ENCODE measurements at places on chromosomes 1 and 21.

- no peak for DNase-seq
Measured at GRCh38 chr1:208423526-208423925, 179.3 kb upstream of the PLXNA2 start.

DNA sequence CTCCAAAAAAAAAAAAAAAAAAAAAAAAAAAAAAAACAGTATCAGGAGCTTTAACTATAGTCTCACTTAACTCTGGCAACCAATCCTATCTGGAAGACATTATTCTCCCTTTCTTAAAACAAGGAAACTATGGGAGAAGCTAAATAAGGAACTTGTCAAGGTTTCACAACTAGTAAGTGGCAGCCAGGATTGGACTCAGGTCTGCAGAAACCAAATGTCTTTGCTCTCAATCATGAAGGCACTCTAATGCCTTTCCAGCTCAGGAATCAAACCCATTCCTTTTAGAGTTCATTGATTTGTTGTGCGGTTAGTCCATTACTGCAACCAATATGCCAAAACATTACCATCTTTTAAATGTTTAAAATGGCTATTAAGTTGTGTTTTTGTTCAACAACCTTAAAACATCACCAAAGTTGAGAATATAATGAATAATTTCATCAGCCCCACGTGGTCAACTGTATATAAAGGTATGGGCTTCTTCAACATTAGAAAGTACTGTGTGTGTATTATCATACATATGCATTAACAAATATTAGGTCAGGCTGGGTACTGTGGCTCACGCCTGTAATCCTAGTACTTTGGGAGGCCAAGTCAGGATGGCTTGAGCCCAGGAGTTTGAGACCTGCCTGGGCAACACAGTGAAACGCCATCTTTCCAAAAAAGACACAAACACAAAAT is 1.5 kb downstream of the EPRS1 start:
- no peak for DNase-seq

DNA sequence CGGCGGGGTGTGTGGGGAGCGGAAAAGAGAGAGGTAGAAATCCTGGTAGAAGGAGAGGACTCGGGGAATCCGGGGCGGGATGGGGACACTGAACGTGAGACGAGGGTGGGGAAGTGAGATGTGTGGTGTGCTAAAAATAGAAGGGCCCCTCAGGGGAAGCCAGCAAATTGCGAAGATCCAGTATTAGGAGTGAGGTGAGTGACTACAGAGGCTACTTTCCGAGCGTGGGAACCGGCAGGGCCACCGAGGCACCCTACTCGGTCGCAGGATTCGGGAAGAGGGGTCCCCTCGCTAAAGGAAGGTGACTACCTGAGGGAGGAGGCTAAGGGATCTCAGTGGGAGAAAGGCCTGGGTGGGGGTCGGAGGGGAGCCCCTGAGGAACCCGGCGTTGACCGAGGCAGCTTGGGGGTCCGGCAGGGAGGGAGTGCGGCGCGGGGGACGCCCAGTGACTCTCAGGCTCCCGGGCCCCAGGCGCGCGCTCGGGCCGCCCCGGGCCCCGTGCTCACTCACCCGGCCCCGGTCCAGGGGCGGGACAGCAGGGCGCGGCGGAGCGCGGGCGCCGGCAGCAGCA is 318 bp downstream of the ALDH4A1 start:
- no peak for DNase-seq

DNA sequence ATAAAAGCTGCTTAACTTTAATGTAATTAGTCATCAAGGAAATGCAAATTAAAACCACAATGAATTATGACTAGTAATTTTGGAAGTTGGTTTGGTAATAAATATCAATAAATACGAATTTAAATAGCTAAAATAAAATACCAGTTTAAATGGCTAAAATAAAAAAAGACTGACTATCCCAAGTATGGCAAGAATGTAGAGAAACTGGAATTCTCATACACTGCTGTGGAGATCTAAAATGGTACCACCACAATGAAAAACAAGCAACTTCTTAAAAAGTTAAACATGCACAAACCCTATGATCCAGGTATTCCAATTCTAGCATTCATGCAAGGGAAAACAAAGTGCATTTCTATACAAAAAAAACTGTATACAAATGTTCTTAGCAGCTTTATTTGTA is 382.6 kb upstream of the NR5A2 start:
- no peak for DNase-seq

DNA sequence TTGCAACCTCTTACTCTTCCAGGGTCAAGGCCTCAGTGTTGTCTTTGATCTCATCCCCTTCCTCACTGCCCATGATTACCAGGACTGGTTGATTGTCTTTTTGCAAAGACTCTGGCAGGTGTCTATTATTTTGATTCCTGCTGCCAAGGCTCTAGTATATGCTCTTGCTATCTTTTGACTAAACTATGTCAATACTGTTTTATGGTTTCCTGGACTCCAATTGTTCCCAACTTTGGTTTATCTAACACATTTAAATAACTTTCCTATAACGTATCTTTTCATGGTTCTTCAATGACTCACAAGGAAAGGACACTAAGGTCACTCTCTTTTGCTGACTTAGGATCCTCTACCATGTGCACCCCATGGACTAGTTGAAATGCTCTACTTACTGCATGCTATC is 141.5 kb downstream of the PTPRC start:
- no peak for DNase-seq

- no peak for DNase-seq
Measured at GRCh38 chr1:153293480-153293775, 19.3 kb downstream of the PGLYRP3 start.

- no peak for DNase-seq
Measured at GRCh38 chr1:89001510-89001909, 9.1 kb upstream of the KYAT3 start.

GRCh38 chr1:18926315-18927081 is 24.1 kb upstream of the ALDH4A1 start:
- DNase-seq: peak; percentile 77

DNA sequence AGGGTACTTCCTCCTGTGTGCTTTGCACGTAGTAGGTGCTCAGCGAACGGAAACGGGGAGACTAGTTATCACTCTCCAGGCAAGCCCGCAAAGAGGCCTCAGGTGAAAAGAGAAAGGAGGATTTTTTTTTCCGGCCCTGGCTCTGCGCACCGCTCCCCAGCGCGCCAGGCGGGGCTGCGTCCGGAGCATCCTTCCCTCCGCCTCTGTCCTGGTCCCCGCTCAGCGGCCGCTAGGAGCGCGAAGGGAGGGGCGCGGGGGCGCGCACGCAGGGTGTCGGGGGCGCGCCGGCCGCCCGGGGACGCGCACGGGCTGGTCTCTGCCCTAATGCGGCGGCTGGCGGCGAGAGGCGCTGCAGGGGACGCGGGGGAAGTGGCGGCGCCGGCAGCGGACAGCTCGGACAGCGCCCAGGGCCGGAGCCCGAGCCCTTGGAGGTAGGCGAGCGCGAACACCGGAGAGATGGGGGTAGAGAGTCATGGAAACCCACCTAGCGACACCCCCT is 42.3 kb upstream of the NFASC start:
- no peak for DNase-seq

GRCh38 chr1:156540955-156541354 is 31.4 kb downstream of the IQGAP3 start:
- no peak for DNase-seq

- no peak for DNase-seq
Measured at GRCh38 chr1:35509558-35509957, 47.6 kb downstream of the KIAA0319L start.

DNA sequence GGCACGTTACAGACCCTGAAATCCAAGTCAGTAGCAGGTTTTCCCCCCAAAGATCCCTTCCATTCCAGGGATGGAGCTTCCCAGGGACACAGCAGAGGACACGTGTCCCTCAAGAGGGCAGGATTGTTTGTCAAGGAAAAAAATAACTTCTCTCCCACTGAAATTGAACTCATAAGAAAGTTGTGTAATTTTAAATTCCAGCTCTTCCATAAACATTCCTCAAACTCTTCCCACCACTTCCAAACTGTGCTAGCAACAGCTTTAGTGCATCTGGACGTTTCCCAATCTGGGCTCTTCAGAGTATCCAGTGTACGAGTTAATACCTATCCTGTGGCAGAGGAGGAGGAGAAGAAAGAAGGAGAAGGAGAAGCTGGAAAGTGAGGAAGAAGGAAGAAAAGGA is 79.6 kb downstream of the PSMG1 start:
- no peak for DNase-seq

GRCh38 chr1:51236531-51237350 is 668 bp downstream of the RNF11 start:
- DNase-seq: peak; percentile 16

DNA sequence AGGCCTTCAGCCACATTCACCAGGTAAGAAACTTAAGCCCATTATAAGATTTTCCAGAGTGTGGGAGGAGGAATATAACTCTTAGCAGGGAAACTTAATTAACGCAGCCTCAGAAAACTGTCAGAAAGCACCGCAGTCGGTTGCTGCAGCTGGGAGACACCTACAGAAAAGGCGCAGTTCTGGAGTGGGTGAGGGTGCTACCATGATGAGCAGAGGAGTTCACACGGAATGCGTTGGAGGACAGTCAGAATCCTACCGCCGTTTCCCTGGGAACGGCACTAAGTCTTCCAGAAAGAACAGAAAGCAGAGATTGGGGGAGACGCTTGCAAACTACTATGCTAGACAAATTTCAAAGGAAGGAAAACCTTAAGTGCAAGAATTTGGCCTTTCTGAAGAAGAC is 6.4 kb downstream of the ACTN2 start:
- DNase-seq: no peak

GRCh38 chr1:59353453-59353852 is 56.6 kb downstream of the FGGY start:
- DNase-seq: no peak

DNA sequence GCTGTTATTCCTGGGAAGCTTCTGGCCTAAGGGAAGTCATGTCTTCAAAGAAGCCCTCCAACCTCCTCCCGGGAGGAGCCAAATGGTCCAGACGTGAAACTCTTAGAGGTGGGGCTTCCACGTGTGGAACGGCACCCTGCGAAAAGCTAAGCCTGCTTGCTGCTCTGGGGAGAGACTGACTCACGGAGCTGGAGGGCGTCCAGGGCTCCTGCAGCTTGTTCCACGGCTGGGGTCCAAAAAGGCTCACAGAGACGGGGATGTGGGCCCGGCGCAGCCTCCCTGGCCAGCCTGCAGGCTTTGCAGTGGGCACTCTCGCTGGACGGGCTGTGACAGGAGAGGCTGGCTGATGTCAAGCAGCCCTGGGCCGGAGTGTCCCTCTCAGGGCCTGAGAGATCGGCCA is 105.1 kb downstream of the COLGALT2 start:
- DNase-seq: no peak

GRCh38 chr1:6603915-6604558 is 1.4 kb upstream of the KLHL21 start:
- no peak for DNase-seq

GRCh38 chr21:39022863-39023693 is 160.2 kb downstream of the PSMG1 start:
- no peak for DNase-seq

- DNase-seq: no peak
Measured at GRCh38 chr1:201482755-201483154, 13.8 kb upstream of the PHLDA3 start.

DNA sequence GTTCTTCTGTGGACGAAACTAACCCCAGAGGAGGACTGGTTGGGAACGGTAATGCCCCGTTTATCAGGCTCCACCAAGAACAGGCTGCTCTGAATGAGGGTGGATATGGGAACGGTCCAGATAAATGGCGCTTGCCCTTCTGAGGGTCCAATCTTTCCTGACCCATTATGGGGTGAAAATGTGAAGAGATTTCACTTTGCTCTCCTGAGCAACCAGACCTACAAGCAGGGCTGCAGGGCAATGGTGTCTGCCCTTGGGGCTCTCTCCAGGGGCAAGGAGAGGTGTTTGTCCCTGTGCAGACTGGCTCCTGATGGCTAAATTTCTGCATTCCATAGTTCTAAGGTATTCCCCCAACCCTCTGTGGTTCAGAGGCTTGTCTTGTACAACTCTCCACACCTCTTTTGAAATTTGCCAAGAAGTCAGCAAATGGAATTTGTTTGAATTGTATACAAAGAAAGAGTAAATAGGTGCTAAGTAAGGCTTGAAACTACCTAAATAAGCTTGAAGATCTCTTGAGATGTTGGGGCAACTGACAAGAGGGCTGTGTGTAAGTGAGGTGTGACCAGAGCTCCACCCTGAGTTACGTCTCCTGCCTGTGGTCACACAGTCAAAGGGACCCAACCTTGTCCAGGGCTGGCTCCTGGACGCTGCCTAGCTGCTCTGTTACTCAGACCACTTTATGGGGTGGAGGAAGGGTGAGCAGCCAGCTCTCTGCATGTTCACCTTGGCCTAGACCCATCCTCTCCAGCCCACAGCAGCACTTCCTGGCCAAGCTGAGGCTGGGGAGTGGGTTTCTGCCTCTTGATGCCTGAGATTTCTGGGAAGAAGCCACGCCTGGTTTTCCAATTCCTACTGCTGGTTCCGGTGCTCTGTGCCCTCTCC is 24.8 kb downstream of the SLC2A1 start:
- no peak for DNase-seq

DNA sequence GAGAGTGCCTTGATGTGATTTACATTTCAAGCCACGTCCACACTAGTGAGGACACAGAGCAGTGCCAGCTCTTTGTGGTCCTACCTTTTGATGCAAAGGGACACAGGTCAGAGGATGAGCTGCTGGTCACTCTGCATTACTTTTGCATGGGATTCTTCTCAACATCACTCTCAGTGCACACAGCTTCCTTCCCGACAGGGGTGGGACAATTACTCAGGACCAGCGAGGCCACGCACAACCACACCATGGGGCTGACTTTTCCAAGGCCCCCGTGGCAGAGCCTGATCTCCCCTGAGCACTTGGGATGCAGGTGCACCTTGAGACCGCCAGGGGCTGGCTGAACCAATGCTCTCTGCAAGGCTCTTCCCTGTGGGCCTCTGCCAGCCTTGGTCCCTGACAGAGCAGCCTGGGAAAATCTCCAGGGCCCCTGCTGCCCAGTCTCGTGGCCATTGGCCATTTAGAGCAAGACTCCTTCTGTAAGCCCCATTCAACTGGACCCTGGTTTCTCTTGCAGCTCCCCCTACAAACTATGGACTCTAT is 13.2 kb upstream of the PRAMEF12 start:
- DNase-seq: no peak

DNA sequence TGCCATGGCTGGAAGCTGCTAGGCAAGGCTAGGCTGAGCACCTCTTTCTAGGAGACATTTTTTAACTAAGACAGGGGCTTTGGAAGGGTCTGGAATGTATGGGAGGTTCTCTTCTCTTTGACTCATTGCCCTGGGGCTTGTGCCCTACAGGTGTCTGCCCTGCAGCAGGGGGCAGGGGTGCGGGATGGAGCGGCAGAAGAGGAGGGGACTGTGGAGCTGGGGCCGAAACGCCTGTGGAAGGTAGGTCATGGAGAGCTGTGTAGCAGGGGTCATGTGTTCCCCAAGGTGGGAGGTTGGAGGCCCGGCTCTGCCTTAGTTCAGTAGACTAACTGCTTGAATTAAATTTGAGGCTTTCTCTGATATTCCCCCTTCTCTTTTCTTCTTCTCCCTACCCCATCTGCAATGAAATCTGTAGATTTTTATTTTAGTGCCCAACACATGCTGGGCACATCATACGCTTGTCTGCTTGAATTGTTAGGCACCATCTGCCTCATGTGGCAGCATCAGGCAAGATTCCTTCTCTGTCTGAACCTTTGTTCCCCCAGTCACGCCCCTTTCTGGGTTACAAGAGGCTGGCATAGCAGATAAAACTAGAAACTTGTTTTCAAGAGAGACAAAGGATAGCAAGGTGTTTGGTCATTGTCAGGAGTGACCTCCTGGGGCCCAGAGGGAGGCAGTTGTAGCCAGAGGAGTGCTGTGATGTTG is 18.4 kb downstream of the PPFIA4 start:
- no peak for DNase-seq

GRCh38 chr1:215793180-215793579 is 226.1 kb downstream of the KCTD3 start:
- DNase-seq: no peak

GRCh38 chr1:10530281-10530740 is 55.6 kb downstream of the PEX14 start:
- DNase-seq: no peak
